Urinary bladder (tissue), 4 donors: ENCODE measurements at places on chromosomes 5 and 9.
A peak's percentile ranks its signal among the peaks of the same experiment; 100 is the strongest.

DNA sequence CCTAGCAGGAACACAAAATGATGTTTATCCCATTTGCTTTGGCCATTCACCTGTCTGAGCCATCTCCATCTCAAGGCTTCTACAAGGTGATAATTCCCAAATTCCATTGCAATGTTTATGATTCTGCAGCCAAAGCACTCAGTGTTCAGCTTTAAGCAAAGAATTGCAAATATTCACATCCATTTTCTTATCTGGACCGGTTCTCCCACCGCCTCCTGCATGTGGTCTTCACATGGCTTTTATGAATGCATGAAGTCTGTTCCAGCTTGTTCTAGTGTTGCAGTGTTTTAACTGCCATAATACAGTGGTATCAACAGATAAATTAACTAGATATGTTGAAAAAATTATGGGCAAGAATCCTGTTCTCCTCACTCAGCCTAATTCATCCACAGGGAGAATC is 443.0 kb upstream of the KLF4 start:
- DNase-seq = no peak

DNA sequence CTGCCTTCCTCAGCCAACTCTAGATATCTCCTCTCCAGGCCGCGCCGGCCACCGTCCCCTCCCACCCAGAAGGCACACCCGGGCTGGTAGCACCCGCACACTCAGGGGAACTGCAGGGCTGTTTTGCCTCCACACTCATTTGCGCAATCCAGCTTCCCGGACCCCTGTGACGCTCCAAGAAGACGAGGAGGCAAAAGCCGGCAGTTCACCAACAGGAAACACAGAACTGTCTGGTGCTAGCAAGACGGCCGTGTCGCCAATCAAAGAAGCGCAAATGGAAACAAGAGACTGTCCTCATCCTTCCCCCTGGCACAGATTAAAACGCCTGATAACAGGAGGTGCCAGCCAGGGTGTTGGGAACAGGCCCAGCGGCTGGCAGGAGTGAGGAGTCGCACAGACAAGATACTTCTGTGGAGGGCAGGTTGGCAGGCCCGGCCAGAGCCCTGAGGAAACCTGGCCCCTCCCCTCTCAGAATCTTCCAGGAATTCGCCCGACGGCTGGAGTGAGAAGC is 7.8 kb downstream of the AGPAT2 start:
- DNase-seq = no peak

GRCh38 chr5:113156271-113156877 is 179.8 kb downstream of the DCP2 start:
- no peak for DNase-seq

DNA sequence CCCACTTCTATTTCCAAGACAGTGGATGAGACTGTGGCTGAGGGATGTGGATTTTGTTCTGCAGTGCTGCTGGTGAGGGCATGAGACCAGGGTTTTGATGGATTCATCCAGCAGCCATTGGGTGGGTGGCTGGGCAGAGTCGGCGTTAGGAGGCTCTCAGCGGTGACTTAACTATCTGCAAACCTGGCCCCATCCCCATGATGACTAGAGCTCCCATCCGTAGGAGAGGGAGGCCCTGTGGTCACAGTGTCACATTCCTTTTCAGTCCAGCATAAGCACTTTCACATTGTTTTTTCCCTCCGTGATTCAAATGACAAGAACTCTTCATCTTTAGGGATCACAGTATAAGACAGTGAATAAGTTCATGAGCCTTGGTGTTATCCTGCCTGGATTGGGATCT is 60.4 kb upstream of the SPRY4 start:
- no peak for DNase-seq

GRCh38 chr9:85941622-85941940 is 635 bp downstream of the NAA35 start:
- no peak for DNase-seq

DNA sequence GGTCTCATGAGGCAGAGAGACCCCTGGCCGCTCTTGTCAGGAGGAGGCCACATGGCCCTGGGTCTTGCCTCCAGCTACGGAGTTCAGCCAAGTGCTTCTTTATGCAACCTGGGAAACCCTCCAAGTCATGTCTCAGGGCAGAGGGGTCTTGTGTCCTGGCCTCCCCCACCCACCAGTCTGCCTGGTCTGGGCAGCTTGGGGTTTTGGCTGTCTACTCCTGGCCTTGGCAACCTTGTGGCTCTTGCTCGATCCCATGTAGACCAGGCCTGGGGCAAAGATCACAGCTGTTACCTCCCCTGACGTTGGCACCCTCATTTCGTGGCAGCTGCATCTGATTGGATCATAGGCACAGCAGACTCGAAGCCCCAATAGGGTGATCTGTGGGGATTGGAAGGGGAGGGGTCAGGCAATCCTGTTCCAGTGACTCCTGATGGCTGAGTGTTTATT is 28.4 kb downstream of the JADE2 start:
- no peak for DNase-seq

DNA sequence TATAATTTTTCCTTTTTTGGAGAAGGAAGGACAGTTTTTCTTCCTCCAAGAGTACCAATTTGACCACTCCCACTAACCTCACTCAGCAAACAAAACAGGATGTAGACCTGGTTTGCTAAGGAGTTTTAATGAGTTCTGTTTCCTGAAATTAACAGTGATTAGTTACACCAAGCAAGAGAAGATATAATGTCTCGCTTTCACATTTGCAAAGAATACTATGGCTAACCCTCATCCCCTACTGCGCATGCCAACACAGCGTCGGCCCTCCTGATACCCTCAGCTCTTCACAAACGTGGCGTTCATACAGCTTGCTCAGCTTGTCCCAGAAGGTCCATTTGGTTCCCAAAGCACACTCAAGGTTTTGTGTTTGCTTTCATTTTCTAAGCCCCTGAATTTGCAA is 41.9 kb upstream of the IPPK start:
- DNase-seq = no peak

DNA sequence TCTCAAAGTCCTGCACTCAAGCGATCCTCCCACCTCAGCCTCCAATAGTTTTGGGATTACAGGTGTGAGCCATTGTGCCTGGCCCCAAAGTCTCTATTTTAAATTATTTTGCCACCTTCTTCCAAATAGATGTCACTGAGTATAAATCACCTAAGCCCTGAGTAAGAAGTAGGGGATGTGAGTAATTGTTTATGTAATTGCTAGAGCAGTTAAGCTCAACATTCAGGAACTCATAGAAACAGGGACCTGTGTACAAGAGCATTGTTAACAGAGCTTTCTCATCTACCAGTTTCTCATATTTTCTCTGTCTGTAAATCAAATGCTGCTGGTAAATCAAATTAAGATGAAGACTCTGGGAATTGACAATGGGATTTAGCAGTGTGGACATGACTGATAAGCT is 26.3 kb downstream of the CDK7 start:
- DNase-seq = no peak

DNA sequence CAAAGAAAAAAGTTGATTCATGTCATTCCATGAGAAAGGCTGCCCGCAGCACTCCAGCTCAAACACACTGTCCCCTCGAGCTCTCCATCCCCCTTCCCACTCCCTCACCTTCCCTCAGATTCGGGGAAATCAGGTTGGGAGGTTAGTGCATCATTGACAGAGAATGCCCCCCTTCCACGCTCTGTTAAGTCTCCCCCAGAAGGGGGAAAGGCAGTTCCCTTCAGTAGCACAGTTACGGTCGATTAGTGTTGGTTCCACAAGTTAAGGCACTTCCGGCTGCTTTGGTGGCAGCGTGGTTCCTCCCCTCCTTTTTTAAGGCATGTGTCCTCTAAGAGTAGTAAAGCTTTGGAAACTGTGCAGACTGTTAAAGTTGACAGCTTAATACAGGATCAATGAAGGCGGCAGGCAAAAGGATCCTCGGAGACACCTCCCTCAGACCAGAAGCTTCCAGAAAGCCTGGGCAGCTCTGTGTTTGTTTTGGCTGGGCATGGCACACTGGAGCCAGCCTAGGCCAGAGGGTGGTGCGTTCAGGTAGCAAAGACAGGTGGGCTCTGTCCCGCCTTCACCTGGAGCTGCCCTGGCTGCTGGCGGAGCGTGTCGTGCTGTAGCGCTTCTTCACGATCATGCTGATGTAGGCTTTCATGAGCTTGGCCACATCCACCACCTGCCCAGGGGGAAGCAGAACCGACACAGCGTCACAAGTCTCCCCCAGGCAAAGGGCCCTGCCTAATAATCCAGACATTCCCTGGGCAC is 49.5 kb upstream of the RETREG1 start:
- DNase-seq = no peak

- peak; percentile 87 for DNase-seq
These were observed 29.9 kb downstream of the CPEB4 start for GRCh38 chr5:173917788-173918786.

GRCh38 chr5:168054091-168054490 is 237.4 kb upstream of the WWC1 start:
- DNase-seq = no peak

DNA sequence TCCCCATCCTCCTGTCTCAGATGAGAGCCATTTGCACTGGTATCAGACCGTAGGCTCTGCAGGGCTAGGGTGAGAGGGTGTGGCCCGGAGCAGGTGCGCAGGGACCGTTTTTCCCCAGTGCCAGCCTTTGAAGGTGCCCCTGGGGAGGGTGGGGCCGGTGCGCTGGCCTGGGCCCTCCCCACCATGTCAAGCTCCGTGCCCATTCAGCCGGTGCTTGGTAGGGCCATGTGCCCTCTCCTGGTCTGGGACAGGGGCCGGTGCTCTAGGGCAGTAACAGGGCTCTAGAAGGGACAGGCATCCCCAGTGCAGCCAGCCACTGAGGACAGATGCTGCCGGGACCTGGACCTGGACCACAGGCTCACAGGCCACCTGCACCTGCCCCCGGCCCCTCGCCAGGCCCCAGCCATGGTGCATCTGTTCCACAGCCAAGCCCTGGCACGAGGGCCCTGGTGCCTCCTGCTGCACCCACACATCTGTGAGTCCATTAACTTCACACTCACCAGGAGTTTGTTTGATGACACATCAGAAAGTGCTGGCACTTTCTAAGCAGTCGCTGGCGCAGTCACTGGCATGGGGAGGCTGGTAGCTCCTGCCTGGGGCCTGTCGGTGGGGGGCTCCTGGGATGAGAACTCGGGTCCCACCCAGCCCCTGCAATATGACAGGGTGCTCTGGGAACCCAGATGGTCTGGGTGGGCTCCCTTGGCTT is 5.0 kb upstream of the QRFP start:
- DNase-seq = no peak

- DNase-seq = no peak
These were observed 165.9 kb downstream of the ZNF608 start for GRCh38 chr5:124580512-124580911.

- no peak for DNase-seq
These were observed 3.2 kb downstream of the SH3PXD2B start for GRCh38 chr5:172450861-172451695.

DNA sequence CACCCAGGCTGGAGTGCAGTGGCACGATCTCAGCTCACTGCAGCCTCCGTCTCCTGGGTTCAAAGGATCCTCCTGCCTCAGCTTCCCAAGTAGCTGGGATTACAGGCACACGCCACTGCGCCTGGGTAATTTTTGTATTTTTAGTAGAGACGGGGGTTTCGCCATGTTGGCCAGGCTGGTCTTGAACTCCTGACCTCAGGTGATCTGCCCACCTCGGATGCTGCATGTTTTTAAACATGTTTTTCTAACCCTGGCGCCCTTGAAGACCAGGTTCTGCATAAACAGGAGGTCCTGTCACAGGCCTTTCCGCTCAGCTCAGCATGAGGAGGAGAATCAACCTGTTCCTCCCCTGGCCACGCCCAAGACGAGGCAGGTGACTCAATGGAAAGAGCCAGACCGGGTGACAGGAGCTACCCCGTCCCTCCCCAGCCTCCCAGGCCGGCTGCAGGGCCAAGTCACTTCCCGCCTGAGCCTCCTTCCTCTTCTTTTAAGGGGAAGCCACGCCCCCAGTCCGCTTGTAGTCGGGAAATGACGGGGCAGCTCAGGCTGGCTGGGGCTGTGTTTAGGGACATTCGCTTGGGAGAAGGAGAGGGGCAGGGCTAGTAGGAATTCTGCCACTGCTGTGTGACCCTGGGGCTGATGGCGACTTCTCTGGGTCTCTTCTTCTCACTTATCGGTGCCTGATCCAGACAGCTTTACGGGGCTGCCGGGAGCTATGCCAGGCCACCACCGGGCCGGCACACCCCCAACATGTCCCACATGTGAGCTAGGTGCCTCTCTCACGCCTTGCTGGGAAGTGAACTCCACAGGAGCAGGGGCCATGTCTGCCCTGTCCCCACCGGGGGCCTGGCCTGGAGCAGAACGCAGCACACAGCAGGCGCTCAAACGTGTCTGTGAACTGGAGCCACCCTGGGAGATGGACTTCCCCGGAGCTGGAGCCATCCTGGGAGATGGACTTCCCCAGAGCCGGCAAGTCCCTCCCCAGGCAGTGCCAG is 6.1 kb downstream of the NOTCH1 start:
- DNase-seq = no peak

GRCh38 chr5:138601444-138601843 is 26.2 kb upstream of the HSPA9 start:
- DNase-seq = no peak

DNA sequence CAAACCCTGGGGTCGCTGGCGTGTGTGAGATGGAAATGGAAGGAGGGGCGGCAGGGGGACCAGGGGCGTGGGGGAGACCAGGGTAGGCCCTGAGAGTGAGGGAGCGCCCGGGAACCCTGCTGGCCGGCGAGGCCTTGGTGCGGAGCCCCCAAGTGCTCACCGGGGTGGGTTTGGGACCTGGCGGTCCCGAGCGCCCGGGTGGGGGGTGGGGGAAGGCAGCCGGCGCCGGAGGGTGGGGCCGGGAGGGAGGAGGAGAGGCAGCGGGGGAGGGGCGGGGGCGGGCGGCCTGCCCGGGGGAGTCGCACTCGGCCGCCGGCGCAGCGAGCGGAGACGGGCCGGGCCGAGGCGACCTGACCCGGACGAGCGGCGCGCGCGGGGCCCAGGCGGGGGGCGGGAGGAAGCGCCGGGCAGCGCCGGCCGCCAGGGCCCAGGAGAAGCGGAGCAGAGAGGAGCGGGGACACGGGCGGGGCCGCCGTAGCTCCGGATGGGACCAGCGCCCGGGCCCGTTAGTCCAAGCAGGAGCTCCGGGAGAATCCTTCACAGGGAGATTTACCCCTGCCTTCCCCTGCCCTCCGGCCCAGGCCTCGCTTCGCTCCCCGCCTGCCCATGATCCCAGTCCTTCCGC is at the start of gene NPR2:
Gene NPR2 (plus strand): TSS at position 295 of the 625 bp plus-strand sequence. CDS start 818 bp downstream, outside the sequence.
- DNase-seq = no peak

- DNase-seq = no peak
These were observed 213.5 kb downstream of the PBX3 start for GRCh38 chr9:125960626-125961025.

DNA sequence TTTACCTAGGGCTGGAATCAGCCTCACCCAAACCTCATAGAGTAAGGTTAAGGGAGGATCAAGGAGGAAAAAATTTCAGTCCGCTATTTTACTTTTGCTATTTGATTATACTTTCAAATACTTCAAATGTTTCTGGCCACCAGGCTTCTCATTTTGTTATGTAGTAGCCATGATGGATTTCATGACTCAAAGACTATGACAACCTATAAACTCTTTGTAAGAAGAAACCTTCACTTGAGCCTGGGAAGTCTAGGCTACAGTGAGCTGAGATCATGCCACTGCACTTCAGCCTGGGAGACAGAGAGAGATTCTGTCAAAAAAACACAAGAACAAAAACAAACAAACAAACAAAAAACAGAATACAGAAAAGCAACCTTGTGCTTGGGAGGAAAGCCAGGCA is 293.6 kb upstream of the TNC start:
- no peak for DNase-seq
